Stimulated activated CD4-positive, alpha-beta T cell treated with anti-CD3 and anti-CD28 coated beads, Interleukin-12 subunit alpha, Interleukin-12 subunit beta, amount 100 ng/mL, for 24 hours (primary cell): ENCODE measurements at places on chromosomes 7 and 10.

GRCh38 chr7:68176974-68177373 lies 1180.3 kb downstream of the TYW1 start:
- no peak for DNase-seq

GRCh38 chr10:79342295-79342761 lies 4.9 kb upstream of the PPIF start:
- DNase-seq = no peak

DNA sequence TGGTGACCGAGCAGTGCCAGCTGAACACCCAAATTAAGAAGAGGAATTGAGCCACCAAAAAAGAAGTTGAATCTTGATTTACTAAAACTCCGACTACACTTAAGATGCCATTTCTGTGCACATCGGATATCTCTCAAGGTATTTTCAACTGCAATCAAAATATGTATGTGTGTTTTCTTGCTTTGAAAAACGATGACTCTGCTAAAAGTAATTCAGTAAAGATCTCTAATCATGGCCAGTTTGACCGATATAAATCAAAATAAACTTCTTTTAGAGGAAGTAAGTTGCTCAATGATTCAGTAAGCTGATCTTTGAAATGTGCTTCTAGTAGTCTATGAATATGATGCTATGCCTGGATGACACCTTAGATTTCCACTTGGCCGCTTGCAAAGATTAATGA lies 453.5 kb upstream of the TPK1 start:
- no peak for DNase-seq

DNA sequence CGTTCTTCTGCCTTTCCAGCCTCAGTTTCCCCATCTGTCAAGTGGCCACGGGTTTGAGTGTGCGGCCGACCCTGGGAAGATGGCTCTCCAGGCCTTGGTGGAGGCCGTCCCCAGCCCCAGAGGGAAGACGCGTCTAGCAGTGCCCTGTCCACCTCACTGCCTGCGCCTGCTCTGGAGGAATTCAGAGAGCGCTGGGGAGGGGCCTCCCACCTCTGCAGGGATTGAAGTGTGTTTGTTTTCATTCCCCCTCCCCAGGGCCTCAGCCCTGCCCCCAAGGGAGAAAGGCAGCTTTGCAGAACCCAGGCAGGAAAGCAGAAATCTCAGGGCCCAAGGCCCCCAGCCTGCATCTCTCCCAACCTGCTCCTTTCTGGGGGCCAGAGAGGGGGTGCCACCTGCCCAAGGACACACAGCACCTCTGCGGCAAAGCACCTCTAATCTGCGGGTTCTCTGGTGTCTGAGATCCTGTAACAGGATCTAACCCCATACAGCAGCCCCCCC lies 91.0 kb downstream of the MICALL2 start:
- no peak for DNase-seq

- DNase-seq = no peak
Measured at GRCh38 chr7:3821488-3821887, 520.4 kb downstream of the SDK1 start.

DNA sequence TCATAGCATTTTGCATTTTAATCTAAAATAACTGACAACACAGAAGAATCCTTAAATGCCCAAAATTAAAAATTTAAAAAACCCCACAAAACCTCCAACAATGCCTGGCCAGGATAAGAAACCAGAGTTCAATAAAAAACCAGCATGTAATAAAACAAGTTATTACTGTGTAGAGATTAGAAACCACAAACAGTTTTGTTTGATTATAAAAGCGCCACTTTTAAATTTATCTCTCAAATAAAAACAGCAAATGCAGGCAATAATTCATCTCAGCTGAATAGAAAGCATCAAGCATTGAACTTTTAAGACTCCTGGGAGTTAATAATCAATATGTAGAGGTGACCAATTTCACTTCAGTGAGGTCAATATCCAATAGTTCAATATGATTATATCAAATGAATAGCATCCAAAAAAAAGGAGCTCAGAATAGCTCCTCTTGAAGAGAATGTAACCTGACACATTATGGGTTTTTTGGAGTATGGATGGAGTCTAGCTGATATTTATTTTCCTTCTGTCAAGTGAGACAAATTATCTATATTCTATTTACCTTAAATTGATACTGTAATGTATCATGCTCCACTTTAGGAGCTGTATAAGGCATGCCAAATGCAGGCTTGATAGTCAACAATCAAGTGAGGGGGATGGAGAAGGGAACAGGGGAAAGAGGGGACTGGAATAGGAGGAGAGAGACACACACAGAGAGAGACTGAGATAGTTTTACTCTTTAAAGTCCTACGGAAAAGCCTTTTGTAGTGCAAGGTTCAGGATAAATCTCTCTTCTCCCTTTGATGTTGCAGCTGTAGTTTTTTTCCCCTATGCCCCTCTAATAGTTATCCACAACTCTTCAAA lies 130.9 kb downstream of the RSU1 start:
- no peak for DNase-seq

DNA sequence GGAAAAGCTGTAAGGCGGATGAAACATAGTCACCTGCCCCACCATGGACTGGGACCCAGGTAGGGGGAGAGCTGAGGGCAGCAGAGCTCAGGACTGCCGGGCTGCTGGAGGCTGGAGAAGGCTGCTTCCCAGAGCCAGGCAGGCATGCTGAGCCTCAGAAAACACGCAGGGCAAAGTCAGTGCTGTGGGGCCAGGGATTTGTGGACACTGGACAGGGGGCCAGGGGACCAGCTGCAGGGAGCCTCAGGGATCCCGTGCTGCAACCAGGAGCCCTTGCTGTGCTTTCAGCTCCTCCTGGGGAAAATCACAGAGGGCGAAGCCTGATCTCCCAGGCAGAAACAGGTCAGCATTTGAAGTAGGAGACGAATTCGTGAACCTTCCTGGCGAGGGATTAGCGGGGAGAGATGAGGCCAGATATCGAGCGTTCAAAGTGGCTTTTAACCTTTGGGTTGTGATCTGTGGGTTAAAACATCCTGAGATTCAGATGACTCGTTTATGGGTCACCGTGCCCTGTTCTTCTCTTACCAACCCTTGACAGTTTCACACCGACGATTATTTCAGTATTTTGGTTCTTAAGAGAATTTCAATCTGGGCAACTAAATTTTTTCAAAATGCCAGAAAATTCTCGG lies 85.6 kb upstream of the SHH start:
- no peak for DNase-seq

DNA sequence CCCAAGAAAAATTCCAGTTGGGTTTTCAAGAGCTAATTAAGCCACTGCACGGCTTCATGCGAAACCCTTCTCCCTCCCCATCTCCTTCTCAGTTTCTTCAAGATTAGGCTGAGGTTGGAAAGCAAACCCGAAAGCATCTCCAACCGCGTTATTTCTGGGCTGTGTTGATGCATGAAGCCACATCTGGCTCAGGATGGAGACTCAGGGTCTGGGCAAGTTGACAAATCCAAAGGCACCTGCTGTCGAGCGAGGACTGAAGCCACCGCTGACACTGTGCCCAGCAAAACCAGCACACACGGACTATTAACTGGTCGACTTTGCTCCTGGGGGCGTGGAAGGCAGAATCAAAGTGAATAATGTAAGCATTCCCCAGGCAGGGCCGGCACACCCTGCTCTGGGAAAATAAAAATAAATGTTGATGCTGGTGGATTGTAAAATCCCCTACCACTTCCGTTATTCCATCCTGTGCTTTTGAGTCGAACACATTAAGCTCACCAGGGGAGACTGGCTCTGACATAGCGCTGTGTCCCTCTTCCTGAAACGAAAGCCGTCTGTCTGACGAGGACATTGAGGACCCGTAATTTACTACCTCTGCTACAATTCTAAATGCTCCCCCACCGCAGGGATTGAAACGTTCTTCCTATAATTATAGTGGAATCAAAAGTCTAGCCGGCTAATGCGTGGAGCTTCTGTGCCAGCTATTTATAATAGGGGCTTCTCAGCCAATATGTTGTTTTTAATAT lies 269.8 kb downstream of the ADARB2 start:
- no peak for DNase-seq

GRCh38 chr10:118569241-118569881 lies 26.1 kb downstream of the PRLHR start:
- DNase-seq = no peak

GRCh38 chr10:4649886-4650508 lies 176.0 kb upstream of the AKR1E2 start:
- DNase-seq = no peak

DNA sequence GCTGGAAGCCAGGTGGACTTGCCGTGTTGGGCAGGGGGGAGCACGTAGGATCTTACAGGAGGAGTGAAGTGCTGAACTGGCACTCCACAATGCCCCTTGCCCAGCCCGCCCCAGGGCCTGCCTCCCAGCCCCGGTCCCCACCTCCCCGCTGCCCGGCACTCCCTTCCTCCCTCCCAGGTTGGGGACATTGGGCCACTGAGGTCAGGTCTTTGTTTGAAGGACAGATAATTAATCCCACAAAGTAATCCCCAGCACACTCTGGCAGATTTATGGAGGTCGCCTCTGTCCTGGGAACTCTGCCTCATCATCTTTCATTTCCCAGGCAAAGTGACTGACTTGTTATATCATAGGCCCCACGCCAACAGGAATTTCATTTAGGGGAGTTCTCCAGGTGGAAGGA lies 122.8 kb downstream of the C10orf105 start:
- DNase-seq = no peak

- no peak for DNase-seq
Measured at GRCh38 chr7:115113776-115114175, 191.9 kb downstream of the MDFIC start.
